NCI-H2029 (cell line): ENCODE measurements at places on chromosomes 11 and 22.

DNA sequence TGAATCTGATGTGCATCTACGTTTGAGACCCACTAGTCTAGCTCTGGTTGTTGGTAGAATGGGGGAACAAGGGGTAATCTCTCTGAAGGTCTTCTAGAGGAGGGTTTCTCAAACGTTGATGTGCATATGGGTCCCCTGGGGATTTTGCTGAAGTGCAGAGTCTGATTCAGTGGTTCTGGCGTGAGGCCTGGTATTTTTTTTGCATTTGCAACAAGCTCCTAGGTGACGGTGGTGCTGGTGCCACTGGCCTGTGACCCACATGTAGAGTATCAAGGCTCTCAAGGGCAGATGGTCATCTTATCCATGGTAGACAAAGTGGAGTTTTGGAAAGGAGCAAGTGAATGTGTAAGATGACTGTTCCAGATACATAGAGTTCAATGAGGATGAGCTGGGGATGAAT is 97.1 kb downstream of the CEP164 start:
- DNase-seq, result no peak

- no peak for DNase-seq
These were observed 1.6 kb downstream of the KIAA1671 start for GRCh38 chr22:24954114-24954463.

- no peak for DNase-seq
These were observed 85.9 kb upstream of the LDLRAD3 start for GRCh38 chr11:35857922-35858321.

DNA sequence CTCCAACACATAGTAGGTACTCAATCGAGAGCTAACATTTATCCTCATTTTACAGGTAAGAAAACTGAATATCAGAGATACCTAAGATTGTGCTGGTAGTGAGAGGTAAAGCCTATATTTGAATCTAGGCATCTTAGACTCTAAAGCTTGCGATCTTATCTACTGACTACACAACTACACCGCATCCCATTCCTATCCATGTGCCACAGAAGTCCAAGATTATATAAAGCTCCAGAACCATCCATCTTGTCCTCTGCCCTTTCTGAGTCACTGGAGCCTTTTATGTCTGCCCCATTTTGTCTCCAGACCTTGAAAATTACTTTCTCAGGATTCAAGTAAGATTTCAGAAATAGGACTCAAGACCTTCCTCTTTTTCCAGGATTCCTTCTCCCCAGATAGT is 84.4 kb downstream of the OR5AK2 start:
- DNase-seq, result no peak

DNA sequence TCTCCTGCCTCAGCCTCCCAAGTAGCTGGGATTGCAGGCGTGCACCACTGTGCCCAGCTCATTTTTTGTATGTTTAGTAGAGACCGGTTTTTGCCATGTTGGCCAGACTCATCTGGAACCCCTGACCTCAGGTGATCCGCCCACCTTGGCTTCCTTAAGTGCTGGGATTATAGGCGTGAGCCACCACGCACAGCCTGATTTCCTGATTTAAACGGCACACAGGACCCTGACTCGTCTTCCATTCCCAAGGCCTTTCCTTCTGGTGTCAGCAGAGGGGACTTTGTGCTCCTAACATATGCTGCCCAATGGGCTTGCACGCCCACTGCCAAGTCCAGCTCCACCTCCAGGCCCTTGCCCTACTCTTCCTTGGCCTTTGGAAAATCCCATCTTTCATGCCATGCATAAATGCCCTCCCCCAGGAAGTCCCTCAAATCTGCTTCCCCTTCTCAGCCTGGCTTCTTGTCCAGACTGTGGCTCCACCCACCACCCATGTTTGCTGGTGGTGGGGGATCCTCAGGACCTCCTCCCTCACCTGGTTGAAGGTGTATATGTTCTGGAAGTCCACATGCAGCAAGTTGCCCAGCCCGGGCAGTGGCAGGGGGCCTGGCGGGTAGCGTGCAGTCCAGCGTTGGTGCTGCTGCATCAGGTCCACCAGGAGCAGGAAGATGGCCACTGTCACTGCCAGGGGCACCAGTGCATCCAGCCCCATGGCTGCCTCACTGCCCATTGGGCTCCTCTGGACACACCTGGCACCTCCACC is 23.9 kb upstream of the CYP2D6 start:
- no peak for DNase-seq

GRCh38 chr22:19568337-19569275 is 44.4 kb upstream of the CLDN5 start:
- peak; percentile 79 for DNase-seq

DNA sequence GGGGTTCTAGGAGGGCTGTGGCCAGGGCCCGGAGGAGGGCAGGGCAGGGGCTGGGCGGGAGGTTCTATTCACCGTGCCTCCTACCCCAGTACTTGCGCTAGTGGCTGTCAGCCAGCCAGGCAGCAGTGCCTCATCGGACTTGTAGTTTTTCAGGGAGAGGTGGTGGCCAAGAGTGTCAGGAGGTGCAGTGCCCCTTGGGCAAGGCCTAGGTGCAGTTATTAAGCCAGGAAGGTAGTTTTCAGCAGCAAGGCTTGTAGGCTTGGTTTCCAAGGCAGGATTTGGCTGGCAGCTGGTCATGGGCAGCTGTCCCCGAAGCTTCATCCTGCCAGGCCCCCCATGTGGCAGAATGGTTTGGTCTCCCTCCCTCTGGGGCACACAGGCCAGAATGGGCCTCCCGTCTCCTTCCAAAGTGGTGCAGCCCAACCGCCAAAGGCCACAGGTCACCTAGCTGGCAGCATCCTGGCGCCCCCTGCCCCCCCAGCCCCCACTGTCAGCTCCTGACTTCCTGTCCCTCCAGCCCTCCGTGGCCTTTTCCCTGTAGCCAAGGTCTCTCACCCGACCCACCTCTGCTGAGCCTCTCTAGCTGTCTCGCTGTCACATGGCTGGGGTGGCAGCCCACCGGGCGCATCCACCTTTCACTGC is 8.5 kb downstream of the CCDC88B start:
- DNase-seq, result no peak
